ENCODE measurements at places on chromosomes 7 and 10.

GRCh38 chr10:55137063-55137462 is 336.0 kb upstream of the PCDH15 start:
- no peak for DNase-seq

GRCh38 chr10:729213-729612 is 39.7 kb upstream of the DIP2C start:
- DNase-seq: no peak

GRCh38 chr10:34682580-34682979 is 132.5 kb downstream of the PARD3 start:
- no peak for DNase-seq

DNA sequence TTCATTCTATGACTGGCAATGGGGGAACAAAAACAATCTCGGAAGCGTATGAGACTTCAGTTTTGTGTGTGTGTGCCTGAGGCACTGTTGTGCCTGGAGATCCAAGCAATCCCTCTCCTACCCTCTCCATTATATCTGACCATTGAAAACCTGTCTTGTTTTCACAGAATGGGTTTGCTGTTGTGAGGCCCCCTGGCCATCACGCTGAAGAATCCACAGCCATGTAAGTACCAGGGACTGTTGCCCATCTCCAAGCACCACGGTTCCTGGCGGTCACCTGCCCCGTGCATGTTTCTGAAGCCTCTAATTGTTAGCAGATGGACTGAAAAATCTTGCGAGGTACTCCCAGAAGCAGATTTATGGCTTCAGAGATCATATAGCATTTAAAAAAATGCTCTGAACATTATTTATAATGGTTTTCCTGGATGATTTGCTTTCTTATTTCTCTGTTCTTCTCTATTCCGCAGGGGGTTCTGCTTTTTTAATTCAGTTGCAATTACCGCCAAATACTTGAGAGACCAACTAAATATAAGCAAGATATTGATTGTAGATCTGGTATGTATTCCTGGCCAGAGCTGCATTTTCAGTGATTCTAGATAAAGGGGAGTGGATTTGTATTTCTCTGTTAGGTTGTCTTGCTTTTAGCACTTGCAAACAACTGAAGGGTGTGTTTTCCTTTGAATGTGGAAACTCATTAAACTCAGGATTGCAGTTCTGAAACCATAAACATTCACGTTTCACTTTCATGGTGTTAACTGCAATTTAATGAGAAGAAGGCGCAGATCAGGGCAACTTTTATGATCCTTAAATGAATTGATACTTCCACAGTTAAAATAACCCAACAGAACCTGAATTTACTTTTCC is 288.2 kb downstream of the TWIST1 start:
- DNase-seq: no peak

DNA sequence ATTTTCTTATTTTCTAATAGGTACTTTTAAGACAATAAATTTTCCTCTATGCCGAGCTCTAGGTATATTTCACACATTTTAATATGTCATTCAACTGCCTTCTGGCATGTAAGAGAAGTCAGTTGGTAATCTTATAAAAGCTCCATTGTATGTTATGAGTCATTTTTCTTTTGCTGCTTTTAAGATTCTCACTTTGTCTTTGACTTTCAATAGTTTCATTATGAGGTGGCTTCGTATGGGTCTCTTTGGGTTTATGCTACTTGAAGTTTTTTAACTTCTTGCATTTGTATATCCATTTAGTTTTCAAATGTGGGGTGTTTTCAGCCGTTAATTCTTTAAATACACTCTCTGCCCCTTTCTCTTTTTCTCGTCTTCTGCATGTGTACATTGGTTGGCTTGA is 80.5 kb downstream of the ABCA13 start:
- DNase-seq: no peak

DNA sequence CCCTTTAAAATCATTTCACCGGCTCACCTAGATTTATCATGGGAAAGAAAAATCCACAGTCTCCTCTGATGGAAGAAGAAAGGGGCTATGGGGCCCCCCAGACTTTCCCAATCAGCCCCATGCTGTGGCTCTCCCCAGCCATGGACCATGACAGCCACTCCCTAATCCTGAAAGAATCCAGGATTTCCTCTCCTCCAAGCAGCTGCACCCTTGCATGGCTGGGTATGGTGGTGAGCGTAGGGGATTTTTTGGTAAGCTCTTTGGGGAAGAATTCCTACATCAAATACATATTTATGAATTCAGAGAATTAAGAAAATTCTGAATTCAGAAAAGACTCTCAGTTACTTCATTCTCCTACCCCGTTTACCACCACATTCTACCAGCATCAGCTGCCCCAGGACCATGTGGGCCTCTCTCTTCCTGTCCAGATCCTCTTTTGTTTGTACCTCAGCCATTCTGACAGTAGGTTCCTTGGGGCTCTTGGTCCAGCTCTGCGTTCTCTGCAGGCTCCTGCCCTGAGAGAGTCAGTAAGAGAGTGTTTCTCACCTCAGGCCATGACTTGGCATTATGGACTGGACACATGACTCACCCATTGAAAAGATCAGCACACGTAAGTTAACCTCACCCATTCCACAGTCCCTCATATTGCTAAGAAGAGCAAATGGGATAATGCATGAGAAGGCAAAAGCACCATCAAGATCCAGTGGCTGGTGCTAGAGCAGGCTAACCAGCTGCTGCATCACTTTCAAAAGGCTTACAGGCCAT is 337.8 kb downstream of the ELMO1 start:
- DNase-seq: no peak

DNA sequence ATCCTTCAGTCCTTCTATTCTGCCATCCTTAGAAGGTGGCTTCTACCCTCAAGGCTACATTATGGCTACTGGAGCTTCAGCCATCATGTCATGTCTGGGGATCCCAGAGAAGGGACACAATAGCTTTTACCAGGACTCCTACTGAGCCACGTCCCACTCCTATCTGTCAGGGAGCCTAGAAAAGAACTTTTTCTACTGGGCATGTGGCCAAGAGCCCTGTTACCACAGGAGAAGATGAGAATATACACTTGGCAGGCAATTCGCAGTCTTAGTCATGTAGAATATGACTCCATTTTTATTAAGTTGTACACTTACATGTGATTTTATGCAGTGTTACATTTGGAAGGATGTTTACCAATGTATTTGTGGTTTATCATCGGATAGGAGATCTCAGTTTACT is 64.6 kb upstream of the KCNMA1 start:
- DNase-seq: peak; percentile 54

- DNase-seq: peak; percentile 54
Observed at GRCh38 chr7:18829858-18830285, 287.6 kb downstream of the TWIST1 start.

- DNase-seq: no peak
Observed at GRCh38 chr10:130807721-130808120, 503.8 kb downstream of the TCERG1L start.

GRCh38 chr7:92423710-92424131 is 23.6 kb upstream of the GATAD1 start:
- DNase-seq: no peak

DNA sequence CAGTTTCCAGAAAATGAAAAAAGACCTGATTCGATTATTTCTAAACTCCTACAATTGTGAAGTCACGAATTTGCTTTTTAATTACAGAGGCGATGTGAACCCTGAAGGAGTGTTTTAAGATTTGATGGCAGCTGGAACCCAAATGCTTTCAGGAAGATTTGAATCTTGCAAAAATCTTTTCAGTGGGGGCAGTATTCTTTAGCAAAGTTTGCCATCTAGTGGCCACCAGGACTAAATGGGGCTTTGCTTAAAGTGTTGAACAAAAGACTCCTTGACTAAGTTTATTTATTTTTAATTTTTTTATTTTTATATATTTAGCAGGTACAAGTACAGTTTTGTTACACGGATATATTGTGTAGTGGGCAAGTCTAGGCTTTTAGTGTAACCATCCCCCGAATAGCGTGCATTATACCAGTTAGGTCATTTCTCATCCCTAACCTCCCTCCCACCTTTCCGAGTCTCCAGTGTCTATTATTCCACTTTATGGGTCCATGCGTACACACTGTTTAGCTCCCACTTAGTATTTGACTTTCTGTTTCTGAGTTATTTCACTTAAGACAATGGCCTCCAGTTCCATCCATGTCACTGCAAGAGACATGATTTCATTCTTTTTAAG is 98.8 kb downstream of the CACNB2 start:
- DNase-seq: peak; percentile 67

GRCh38 chr7:30559611-30560010 is 35.1 kb upstream of the GARS1 start:
- DNase-seq: no peak

DNA sequence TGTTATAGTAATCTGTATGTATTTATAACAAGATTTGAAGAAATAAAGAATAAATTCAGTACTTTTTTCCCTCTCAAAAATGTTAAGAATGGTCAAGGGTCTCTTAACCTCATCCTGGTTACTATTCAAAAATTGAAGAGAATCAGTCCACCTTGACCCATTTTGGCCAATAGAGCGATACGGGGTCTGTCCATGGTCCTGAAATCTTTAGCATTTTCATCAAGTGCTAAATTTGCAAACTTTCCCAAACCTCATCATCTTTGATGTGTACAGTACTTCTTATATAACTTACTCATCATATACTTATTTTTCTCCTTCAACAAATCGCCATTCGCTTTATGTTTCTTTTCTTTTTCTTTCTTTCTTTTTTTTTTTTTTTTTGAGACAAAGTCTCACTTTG is 23.6 kb downstream of the TMEM178B start:
- DNase-seq: no peak

GRCh38 chr7:70523989-70524351 is 608.0 kb upstream of the GALNT17 start:
- DNase-seq: no peak

DNA sequence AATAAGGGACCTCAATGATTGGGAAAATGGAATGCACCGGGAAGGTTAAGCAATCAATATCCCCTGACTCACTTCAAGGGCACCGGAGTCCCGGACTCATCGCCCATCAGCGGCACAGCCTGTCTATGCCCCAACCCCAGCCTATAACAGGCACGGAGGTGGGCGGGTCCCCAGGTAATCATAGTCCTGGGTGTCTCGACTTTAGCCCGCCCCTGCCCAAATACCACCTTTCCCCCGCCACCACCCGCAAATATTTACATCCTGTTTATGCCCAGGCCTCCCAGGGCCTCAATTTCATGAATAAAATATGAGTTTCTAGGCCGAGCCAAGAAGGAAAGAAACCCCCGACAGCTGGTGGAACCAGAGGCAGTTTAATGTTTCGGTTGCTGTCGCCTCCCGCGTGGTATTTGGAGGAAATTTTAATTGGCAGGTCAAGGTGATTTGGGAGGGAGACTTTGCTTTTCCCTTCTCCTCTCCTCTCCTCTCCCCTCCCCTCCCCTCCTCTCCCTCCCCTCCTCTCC is 15.6 kb upstream of the RFC2 start:
- peak; percentile 70 for DNase-seq

- DNase-seq: peak; percentile 14
Observed at GRCh38 chr7:91434836-91435235, 170.6 kb downstream of the FZD1 start.

DNA sequence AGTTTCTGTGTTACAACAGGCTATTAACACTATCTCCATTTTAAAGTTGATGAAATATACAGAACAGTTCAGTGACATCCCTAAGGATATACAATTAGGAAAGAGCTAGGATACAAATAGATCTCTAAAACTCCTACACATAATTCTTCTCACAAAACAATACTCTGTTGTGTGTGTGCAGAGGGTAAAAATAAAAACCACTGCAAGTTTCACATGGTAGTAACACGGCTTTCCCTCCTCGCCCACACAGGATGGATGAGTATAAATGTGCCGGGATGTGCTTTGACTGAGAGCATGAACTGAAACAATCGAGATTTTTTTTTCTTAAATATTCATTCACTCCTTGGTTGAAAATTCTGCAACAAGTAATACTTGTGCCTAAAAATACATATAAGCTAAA is 131.5 kb upstream of the C1QL3 start:
- DNase-seq: no peak

DNA sequence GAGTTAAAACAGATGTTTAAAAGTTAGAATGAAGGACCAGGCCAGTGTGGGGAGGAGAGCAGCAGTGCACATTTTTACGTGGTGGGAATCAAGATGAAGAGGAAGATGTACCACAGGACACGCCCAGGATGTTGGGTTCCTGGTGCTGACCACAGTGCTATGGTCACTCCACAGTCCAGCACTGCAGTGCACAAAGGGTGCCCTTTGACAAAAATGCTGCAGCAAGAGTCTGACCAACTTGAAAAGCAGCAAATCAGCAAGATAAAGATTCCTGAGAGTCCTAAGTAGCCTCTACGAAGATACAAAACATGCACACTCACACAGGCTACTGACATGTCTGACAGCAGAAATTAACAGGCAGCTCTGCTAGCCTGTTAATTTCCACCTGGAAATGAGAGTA is 107.1 kb downstream of the PIP4K2A start:
- no peak for DNase-seq

All from AG20443 (cell line).